ENCODE measurements at places on chromosomes 2 and 18.
A peak's percentile ranks its signal among the peaks of the same experiment; 100 is the strongest.

DNA sequence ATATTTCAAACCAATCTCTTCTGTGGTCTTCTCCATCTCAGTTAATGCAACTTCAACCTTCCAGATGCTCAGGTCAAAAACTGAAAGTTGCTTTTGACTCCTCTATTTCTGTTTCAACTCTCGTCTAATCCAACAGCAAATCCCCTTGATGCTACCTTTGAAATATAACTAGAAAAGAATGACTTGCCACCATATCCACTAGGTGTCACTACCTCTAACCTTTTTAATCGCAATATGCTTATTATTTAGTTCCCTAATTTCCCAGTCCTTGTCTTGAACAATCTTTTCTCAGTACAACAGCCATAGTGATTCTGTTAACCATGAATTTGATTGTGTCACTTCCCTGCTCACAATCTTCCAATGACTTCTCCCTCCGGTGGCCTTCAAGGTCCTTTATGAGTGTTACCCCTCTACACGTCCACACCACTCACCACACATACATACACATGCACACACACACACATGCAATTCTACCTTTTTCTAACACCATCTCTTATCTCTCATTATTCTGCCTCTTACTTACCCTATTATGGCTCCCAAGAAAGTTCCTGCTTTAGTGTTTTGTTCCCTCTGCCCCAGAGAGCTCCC, 245.5 kb upstream of the KCNJ3 start:
- DNase-seq, result no peak

DNA sequence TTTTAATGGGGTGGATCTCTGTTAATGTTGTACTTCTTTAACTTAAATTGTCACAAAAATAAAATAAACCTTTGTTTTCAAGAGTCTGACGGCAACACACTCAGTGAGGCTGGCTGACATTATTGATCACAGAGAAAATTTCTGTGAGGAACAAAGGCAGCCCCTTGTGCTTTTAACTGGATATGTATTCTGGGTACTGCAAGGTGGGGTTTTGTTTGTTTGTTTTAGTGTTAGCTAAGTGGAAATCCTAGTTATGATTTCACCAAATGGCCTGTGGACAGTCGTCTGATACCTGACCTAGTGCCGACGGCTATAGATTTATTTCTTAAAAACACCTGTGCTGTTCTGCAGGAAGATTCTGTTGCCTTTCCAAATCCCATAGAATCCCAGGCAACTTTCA, 1329.5 kb upstream of the ZEB2 start:
- no peak for DNase-seq

GRCh38 chr2:183069174-183069573, 9.4 kb upstream of the DUSP19 start:
- no peak for DNase-seq

GRCh38 chr18:55405475-55405874, 182.5 kb downstream of the TCF4 start:
- no peak for DNase-seq

DNA sequence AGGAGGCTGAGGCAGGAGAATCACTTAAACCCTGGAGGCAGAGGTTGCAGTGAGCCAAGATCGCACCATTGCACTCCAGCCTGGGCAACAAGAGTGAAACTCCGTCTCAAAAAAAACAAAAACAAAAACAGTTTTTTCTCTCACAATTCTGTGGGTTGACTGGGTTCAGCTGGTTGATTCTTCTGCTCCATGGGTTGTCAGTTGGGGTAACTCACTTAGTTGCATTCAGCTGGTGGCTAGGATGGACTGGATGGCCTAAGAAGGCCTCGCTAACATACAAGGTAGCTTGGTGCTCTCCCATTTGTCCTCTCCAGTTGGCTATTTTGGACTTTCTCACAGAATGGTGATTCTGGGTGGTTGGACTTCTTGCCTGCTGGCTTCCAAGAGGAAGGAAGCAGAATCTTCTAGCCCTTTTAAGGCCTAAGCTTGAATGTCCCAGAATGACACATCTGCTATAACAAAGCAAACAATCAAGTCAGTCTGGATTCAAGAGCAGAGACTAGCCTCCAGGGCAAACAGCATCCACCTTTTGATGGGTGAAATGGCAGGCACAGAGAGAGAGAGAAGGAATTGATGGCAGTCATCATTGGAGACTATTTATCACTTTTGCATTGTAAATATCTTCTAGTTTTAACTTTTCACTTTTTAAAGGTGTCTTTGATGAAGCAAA, 17.9 kb downstream of the LAMA3 start:
- DNase-seq, result no peak

DNA sequence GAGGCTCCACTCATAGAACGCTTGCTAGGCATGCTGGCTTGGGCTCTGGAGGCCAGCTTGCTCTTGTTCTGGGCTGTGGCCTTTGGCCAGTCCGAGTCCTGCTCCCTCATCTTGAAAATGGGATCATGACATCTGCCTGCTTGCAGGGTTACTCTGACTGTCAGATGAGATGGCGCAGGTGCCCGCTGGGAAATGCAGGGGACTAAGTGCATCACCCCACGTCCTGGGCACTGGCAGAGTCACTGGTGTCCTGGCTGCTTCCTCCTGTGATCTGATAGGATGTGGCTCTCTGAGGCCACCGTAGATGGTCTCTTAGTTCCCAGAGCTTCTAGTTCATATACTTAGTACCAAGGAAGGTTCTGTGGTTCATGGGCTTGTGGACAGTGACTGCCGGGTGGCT, 18.5 kb downstream of the LDLRAD4 start:
- no peak for DNase-seq

DNA sequence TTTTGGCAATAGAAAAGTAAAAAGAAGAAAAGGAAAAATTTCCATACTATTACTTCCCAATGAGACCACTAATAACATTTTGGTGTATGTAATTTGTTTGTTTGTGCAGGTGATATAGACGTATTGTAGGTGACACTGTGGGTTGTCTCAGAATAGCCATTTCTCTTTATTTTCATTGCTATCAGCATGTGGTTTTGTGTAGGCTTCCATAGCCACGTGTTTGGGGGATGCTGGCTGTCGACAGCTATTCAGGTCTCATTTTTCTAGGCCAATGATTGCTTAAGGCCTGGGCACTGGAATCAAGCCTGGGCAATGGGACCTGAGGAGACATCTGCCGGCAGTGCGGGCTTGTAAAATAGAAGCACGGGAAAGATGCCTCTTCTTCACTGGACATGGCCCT, 71.0 kb upstream of the KCTD1 start:
- no peak for DNase-seq

DNA sequence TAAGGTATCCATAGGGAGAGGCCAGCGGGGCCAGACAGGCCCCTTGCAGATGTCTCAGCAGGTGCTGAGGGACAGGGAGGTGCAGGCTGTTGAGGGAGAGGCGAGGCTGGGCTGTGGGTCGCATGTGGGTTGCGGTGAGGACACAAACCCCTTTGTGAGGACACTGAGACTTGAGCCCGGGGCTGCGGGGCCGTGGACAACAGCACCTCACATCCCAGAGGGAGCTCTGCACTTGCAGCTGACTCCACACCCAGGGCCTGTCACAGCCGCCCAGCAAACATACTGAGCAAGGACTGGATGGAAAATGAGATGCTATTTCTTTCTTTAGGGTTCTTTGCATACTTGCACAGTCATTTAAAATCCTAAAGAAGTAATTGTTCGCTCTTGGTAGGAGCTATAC, 95.3 kb upstream of the NFATC1 start:
- DNase-seq, result peak; percentile 43

DNA sequence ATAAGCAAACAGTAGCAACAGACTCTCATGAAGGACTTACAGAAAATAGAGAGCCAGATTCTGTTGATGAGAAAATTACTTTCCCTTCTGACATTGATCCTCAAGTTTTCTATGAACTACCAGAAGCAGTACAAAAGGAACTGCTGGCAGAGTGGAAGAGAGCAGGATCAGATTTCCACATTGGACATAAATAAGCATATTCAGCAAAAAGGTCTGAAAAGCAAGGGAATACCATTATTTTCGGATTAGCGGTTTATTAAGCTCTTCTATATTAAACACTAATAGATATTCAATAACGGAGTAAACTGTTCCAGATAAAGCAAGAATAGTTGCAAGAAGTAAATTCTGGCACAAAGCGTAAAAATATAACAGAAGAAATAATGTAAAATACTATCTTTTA, 25.0 kb downstream of the POLI start:
- no peak for DNase-seq

GRCh38 chr2:227082286-227082685, 81.7 kb downstream of the COL4A4 start:
- no peak for DNase-seq

- DNase-seq, result peak; percentile 29
Measured at GRCh38 chr18:11883153-11883552, 25.0 kb downstream of the MPPE1 start.

DNA sequence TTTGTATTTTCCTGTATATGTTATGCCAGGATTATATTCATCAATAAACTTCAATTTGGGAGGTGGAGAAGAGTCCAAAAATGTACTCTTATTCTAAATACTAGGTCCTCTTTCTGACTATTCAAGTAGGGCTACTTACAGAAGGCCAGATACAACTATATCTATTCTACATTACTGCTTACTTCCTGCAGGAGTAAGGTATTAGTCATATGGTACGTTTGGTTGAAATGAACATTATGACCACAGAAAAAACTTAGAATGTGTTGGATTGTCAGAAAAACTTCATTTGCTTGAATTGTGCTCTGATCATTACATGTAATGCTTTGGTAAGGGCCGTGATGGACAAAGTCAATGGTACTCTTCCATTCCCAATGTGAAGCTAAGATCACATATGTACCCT, 35.0 kb downstream of the STAT4 start:
- no peak for DNase-seq

DNA sequence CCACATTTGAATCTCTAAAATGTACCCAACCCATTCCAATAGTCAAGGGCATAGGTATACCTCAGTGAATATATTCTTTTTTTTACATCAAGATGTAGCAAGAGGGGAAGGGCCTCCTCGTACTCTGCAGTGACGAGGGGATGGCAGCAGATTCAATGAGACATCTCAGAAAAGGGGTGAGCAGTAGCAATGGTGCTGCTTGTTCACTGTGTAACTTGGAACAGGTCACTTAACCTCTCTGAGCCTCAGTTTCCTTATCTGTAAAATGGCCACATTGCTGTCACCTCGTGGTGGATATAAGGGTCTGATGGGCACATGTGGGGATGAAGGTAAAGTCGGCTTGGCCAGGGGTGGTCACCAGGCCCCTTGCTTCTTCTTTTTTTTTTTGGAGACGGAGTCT, 221.6 kb downstream of the SEPTIN10 start:
- DNase-seq, result no peak

DNA sequence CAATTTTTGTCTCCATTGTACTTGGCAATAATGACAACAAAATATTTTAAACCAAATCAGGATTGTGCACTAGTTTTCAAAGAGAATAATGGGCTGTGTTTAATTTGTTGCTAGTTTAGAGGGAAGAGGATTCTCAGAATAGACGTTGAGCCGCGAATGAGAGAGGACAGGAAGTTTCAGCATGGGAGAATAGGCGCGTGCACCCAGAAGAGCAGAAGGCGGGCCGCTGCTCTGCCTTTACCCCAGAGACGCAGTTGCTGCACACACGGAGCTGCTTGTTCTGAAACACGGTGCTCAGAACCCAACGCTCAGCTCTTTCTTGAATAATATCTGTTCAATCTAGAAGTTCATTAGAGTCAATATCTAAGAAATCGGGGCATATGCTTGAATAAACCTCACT, 223.4 kb downstream of the MYT1L start:
- DNase-seq, result no peak

- DNase-seq, result no peak
Measured at GRCh38 chr18:2111456-2111855, 459.8 kb downstream of the METTL4 start.

- DNase-seq, result no peak
Measured at GRCh38 chr2:226131299-226131784, 668.3 kb downstream of the IRS1 start.

DNA sequence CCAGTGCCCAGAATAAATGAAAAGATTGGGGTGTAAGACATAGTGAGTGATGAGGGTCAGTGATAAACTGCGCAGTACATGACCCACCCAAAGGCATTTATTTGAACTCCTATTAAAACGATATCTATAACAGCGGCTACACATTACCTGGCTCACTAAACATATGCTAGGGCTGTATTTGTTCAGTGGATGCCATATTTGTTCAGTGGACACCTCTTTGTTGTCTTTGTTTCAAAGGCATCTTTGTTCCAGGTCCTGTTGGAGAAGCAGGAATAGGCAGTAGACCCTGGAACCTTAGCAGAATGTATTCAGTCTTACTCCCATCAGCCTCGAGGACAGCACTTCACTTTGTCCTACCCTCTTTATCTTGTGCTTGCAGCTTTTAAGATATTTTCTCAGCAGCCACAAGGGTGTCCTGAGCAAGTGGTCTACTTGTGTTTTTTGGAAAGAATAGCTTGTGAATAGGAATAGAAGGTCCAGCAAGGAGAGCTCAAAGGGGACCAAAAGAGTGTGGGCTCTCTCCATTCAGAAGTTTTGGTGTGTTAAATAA, 650.8 kb upstream of the FANCL start:
- DNase-seq, result no peak

DNA sequence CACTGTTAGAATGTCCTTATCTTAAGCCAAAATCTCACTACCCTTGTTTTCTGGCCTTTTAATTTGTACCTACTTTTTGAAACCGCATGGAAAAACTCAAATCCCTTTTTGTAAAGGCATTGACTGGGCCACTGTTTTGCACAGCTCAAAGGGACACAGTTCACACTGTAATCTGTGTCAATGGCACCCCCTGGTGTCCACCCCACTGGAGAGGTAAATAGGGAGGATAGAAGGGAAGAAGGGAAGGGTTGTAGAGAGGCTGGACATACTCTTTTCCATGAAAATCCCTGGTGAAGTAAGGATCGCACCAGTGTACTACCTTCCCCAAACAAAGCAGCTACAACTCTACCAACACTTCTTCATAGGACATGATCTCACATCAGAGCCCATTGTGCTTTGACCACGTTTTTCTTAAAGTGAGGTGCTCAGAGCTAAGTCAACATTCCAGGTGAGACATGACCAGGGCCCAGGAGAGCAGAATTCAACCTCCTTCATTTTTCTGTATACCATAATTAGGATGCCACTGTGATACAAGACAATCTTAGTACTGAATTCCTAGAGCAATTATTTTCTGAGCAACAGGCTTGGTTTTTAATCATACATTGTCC, 92.4 kb upstream of the RMDN2 start:
- peak; percentile 69 for DNase-seq

- DNase-seq, result no peak
Measured at GRCh38 chr18:7755753-7756475, 188.8 kb downstream of the PTPRM start.

DNA sequence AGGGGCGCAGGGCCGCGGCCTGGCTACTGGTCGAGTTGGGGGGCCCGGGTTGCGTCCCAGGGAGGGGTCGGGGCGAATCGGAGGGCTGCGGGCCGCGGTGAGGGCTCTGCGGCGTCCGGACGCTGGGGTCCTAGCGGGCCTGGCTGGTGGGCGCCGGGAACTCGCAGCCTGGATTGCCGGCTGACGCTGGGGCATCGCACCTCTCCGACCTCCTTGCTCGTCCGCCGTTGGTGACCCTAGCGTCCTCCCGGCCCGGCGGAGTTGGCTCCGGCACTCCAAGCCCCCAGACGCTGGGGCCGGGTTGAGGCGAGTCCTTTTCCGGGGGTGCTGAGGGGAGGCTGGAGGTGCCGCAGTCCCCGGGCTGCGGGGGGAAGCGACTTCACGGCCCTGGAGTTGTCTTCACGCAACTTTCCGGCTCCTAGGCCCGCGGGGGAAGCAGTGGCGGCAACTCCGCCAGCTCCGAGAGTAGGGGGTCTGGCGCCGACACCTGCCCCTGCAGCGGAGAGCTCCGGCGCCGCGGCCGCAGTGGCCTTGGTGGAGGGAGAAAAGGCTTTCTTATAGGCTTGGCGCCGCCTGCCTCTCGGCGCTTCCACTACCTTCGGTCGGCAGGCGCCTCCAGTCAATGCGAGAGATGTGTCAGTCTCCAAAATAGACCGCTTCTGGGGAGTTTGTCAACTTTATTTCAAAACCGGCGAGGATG, 70.3 kb downstream of the HAUS1 start:
- DNase-seq, result peak; percentile 23

- DNase-seq, result peak; percentile 57
Measured at GRCh38 chr2:203782262-203782976, 76.0 kb downstream of the CD28 start.
